ENCODE measurements at places on chromosomes 5 and 9.

GRCh38 chr9:132543960-132544359 is 38.4 kb upstream of the BARHL1 start:
- no peak for DNase-seq

GRCh38 chr9:105052346-105052745 is 124.4 kb upstream of the ABCA1 start:
- DNase-seq = no peak

- DNase-seq = no peak
Observed at GRCh38 chr5:119287547-119288111, 68.2 kb upstream of the TNFAIP8 start.

GRCh38 chr5:75040973-75041372 is 11.4 kb downstream of the GCNT4 start:
- DNase-seq = no peak

- no peak for DNase-seq
Observed at GRCh38 chr5:167503926-167504720, 787.3 kb upstream of the WWC1 start.

DNA sequence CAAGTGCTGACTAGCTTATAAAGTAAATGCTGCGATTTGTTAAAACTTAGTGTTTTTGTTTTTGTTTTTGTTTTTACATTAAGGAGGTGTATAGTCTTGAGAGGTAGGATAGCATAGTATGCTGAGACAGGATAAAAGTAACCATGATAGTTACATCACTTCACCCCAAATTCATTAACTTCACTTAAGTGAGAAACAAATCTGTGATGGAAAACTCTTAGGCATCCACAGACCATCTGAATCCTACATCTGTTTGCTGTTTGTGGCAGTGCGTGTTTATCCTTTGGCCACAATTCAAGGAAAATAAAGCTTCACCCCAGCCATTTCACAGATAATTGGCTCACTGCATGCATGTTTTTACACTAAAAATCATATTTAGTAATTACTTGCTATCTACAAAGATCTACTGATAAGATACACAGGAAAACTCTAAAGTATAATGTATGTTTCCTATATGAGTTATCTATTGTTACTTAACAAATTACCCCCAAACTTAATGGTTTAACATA is 82.0 kb downstream of the ZNF622 start:
- DNase-seq = no peak

Measured in stimulated activated CD4-positive, alpha-beta T cell treated with anti-CD3 and anti-CD28 coated beads, Interleukin-4, amount 100 ng/mL, for 48 hours (primary cell).